Astrocyte of the spinal cord (primary cell): ENCODE measurements at places on chromosomes 4 and X.

DNA sequence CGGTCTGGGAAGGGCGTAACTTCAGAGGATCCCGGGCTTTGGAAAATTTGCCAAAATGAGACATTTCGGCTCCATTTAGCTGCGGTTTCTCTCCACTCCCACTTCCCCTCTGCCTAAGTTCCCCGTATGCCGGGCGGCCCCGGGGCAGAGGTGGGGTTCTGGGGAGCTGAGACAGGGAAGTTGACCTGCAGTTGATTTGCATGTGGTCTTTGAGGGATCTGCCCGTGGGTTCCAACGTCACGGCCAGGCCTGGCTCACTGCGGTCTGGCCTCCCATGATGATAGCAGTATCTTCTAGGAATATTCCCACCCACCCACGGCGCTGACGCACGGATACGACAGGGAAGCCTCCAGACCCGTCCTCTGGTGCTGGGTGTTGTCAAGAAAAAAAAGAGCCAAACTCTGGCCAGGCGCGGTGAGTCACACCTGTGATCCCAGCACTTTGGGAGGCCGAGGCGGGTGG is 27.3 kb upstream of the CRLF2 start:
- no peak for DNase-seq

GRCh38 chrX:153075366-153075765 is 3.1 kb downstream of the PNMA6A start:
- no peak for DNase-seq

GRCh38 chr4:169121861-169122382 is 111.9 kb upstream of the CBR4 start:
- DNase-seq, result no peak

DNA sequence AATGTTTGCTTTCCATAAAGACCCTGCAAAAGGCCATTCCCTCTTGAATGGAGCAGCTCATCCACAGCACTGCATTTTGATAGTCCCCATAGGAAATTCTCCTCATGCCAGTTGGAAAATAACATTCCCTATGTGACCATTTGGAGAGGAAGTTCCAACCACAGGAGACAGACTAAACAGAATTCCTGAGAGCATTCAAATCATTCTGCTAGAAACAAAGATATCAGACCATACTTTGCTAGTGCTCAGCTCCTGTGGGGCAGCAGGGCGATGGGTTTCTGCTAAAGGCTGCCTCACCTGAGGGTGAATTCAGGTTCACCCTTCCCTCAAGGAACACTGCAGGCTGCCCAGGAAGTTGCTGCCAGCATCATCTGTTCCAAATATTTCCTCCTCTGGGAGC is 58.8 kb downstream of the LNX1 start:
- DNase-seq, result peak; percentile 37

DNA sequence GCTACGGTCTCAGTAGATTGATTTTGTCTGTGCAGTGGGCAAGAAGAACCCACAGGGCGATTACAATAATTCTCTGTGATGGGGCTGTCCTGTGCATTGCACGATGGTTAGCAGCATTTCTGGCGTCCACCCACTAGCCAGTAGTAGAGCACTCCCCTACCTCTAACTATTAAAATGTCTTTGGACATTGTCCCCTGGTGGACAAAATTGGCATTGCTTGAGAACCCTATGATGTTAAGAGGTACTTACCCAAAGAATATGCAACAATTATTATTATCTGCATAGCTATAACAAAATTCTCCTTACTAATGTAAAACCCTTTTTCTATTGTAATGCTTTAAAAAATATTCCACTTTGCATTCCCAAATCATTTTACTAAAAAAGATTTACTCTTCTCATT is 109.5 kb upstream of the VCX3A start:
- DNase-seq, result no peak

DNA sequence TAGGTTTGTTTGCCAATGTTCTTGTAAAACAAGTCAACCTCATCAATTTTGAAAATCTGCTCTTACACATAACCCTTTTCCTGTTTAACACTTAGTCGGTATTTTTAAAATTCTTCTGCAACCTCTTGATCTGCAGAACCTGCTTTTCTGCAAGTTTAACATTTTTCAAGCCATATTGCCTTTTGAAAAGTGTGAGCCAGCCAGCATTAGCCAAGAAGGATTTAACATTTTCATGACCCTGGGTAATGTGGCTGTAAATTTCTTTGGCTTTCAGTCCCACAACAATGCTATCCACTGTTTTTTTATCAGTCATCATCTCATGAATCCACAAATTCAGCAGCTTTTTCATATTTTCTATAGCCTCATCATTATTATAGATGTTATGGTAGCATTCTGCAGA is 956.5 kb downstream of the FAT4 start:
- DNase-seq, result no peak

DNA sequence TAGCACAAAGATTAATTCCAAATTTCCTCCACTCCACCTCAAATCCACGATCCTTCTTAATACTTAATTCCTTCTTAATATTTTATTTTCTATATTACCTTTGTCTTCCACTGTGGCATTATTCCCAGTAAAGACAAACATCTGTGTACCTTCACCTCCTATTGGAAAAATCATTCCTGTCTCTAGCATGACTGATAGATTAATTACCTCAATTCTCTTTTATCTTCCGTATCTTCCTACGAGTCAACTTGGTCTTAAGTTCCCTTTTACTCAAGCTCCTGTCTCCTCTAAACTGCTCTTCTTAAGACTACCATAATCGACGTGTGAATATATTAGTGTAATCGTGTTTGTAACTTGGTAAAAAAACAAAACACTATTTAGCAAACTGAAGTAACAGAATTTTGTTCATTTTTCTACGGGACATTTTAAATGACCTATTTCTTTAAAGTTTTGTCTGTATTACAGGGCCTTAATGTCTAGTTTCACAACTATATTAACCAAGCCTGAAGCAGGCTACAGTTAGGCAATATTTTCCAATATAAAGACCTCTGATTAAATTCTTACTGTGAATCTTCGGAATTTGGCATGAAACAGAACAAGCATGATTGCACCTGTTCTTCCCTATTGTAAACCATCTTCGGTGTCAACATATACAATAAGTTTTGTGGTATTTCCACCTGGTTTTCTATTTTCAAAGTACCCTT is 1.1 kb upstream of the USP38 start:
- DNase-seq, result peak; percentile 6

- DNase-seq, result no peak
Measured at GRCh38 chr4:54077812-54078211, 13.4 kb upstream of the CHIC2 start.

GRCh38 chr4:9925750-9926439 is 95.4 kb downstream of the SLC2A9 start:
- no peak for DNase-seq

DNA sequence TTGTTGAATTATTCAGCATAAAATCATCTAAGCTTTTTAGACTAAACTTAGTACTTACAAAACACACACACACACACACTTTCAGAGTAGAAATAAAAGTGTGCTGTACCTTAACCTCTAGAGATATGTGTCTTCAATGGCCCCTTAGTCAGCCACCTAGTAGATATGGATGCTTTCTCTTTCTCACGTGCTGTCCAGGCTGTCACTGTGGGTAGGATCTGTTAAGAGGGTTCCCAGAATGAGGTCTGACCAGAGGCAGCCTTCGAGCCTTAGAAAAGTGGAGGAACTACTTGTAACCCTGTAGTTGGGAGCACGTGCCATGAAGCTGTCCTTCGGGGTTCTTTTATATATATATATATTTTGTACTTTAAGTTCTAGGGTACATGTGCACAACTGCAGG is 117.9 kb downstream of the COL4A5 start:
- no peak for DNase-seq

GRCh38 chr4:12242354-12242753 is 813.7 kb upstream of the HS3ST1 start:
- no peak for DNase-seq

GRCh38 chr4:125091541-125091940 is 223.2 kb upstream of the FAT4 start:
- no peak for DNase-seq

DNA sequence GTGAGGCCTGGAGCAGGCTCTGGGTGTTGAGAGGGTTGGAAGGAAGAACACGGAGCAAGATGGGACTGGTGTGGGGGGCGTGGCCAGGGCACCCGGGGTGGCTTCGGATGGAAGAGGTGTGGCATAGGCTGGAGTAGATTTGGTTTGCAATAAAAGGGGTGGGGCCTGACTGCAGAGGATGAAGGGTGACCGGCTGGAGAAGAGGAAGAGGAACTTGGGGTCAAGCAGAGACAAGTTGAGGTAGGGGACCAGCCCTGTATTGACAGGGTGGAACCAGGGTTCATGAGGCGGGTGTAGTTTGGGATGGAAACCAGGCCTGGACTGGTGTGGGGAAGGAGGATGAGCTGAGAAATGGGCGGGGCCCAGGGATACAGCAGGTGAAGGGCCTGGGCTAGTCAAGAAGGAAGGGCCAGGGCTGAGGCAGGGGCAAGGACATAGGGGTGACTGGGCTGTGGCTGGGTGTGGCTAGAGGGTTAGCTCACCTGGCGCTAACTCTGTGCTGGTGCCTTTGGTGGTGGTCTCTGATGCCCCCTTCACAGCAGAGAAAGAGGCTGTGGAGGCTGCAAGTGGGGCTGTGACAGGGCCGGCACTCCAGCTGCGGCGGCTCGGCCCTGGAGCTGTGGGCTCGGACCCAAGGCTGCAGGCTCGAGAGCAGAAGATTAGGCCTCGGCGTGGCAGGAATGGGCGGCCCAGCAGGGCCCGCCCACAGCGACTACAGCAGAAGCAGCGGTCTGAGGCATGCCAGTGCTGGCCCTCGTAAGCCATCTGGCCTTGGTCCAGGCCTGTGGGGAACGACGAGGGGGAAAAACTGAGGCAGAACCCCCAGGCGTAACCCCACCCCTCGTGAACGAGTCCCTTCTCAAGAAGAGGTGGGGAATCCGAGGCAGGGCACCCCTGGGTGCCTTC is 5.0 kb downstream of the PLP2 start:
- DNase-seq, result no peak

DNA sequence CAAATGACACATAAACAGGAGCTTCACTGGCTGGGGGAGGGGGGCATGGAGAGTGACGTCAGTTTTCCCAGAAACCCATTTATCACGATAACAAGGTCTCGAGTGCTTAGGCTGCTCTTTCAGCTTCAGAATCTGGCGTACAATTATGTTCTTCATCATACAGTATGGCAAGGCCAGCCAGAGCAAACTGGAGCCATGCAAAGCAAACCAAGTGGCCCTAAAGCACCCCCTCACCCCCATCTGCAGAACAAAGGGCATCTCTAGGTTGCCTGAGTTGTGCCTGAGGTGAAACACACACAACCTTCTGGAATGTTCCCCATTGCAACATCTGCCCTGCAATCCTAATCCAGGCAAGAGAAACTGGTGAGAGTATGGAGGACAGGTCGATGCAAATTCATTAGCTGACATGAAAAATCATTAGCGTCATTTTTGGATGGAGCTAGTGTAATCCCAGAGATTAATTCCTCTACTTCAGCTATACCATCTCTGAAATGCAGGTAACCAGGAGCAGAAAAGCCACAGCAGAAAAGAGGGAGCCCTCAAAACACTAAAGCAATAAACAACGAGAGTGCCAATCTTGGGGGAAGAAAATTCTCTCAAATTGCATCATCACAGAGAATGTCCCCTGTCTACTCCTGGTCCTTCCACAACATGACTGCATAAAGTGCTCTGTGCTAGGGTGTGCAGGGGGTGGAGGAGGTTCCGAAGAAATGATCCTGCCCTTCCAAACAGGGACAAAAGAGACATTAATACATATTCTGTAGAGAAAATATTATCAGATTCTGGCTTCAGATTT is 1.8 kb downstream of the SEPTIN6 start:
- DNase-seq, result no peak

DNA sequence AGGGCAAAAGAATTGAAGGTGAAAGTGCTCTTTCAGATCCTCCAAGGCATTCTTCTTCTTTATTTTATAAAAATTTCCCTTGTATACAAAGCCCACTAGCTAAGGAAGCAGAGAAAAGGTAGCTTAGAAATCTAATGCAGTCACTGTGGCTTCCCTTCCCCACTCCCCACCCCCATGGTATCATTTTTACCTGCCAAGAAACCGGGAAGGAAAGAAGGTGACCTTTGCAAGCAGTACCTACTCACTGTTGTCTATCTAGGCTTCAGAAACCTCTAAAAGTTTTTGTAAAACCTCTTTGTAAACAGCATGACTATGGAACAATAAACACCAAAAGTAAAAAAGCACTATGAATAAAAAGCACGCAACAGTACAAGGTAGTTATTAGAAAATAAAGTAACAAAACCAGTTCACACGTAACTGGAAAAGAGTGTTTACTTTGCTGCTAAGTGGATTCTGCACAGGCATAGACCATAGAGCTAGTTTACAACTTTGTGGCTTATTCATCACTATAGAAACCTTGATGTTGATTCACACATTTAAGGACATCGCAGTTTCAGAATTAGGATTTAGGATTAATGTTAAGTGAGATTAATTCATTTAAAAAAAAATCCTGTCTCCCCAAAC is 109.6 kb upstream of the FTHL17 start:
- DNase-seq, result no peak

DNA sequence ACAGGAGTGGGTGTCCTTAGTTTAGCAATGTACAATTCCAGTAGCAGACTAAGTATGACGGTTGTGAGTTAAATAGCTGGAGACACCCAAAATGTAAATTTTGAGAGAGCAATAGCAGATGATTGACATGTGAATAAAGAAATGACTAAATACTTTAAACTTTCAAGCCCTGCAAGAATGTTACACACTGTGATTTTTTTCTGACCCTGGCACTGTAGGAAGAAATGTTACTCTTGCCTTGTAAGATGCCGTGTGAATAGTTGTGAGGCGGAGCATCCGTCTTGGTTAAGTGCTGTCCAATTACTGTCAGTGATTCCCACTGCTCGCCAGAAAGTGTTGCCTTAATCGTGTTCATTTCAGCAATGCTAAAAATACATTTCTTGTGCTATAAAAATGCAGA is 1248.1 kb downstream of the RAPGEF2 start:
- no peak for DNase-seq

DNA sequence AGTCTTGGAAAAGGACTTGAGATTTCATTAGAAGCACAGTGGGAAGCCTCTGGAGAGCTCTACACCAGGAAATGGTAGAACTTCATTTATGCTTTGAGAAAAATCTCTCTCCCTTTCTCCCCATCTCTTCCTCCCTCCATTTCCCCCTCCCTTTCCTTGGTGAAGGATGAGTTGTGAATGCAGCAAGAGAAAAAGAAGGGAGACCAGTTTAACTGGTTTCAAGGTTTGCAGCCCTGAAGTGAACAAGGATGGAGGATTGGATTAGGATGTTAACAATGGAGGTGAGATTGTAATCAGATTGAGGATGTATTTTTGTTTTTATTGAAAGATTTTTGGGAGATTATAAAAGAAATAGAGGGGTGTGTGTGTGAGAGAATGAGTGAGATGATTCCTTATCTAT is 99.5 kb downstream of the ANK2 start:
- no peak for DNase-seq

- DNase-seq, result no peak
Measured at GRCh38 chrX:31130457-31131220, 58.8 kb upstream of the FTHL17 start.

GRCh38 chrX:92260102-92260501 is 480.9 kb downstream of the PCDH11X start:
- no peak for DNase-seq

GRCh38 chr4:77818073-77818601 is 1.0 kb downstream of the CNOT6L start:
- DNase-seq, result peak; percentile 87

GRCh38 chrX:128754130-128754529 is 701.9 kb upstream of the ACTRT1 start:
- no peak for DNase-seq

GRCh38 chrX:3268829-3269228 is 77.6 kb downstream of the MXRA5 start:
- no peak for DNase-seq

- DNase-seq, result no peak
Measured at GRCh38 chr4:63663870-63664269, 745.4 kb downstream of the TECRL start.

- DNase-seq, result no peak
Measured at GRCh38 chr4:46937493-46937892, 28.4 kb upstream of the COX7B2 start.
